ENCODE measurements at places on chromosomes 2 and 18.

DNA sequence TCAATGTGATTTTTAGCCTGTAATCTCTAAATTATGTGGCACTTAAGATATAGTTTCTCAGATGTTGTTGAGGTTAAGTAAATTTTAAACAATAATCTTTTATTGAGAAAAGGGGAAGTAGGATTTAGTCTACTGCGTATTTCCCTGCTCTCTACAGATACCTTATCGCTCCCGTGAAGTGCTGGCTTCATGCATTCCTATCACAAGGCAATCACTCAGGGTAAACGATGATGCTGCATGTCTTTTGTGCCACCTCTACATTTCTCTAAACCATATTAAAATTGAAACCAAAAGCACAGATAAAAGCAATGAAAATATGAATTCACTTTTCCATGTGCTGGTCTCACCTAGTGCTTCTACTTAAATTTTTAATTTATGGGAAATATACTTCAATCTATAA lies 14.4 kb upstream of the RPE start:
- no peak for DNase-seq

DNA sequence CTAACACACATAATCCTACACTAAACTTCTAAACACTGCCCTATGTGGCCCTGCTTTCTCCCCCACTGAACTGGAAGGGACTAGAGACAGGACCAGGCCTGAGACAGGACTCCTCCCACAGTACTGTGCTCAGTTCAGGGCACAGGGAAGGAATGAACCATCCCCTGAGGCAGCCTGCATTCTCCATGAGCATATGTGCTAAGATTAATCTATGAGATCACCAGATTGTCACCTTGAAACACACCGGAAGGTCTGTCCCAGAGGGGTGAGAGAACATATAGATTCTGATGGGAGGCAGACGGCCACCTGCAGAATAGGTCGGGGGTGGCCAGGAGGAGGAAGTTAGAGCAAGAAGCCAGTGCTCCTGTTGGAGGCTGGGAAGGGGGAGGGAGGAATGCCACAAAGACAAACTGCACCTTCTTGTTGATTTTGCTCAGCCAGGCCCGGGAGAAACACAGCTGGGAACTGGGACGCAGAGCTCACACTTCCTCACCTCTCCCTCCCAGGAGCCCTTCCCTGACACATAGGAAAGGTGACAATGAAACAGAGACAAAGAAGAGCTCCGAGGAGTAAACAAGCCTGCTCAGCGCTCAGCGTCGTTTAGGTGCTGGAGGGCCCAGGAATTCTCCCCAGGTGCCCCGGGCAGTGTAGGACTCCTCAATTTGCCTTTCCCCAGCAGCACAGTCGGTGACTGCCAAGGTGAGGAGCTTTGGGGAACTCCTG lies 52.1 kb downstream of the ZBTB7C start:
- no peak for DNase-seq

- DNase-seq: no peak
These were observed 17.8 kb upstream of the PMAIP1 start for GRCh38 chr18:59881728-59882656.

DNA sequence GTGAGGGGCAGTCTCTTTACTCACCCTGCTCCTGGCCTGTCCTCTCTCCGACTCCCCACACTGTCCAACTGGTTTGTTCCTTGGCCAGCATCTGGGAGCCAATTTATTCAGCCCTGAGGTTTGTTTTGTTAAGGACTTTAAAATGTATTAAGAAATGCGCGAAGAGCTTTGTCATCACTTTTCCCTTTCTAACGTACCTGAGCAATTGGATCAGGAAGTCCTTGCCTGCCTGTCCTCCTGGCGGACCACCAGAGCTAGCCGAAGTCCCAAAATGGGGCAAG lies 164.7 kb upstream of the MSH6 start:
- DNase-seq: no peak

DNA sequence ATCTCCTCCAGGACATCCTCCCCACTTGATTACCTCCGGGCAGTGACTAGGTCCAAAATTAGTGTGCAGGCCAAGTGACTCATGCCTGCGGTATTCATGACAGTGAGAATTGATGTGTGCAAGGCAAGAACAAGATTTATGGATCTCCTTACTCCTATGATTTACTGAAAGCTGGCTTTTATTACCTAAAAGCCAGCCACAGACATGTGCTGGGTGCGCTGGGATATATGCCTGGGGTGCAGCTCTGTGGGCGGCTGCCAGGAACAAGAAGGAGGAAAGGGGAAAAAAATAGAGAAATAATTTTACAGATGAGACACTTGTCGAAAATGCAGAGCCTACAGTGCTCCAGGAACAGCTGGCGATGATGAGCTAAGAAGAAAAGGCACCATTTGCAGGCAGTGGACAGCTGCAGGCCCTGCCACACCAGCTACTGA lies 359.3 kb downstream of the CMPK2 start:
- no peak for DNase-seq

DNA sequence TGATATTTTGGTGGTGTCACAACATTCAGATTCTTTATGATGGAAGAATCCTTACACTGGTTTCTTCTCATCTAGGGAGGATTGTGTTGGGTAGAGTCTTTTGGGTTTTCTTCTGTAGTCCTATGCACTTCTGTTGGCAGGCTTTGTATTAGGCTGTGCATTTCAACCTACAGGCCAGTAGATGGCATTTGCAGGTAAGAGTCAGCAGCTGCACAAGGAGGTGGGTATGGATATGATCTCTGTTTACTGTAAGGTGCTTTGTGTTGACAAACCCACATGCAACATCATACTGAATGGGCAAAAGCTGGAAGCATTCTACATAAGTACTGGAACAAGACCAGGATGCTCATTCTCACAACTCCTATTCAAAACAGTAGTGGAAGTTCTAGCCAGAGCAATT lies 656.8 kb downstream of the METTL4 start:
- no peak for DNase-seq

GRCh38 chr2:17311771-17312511 lies 206.3 kb downstream of the RAD51AP2 start:
- DNase-seq: no peak

DNA sequence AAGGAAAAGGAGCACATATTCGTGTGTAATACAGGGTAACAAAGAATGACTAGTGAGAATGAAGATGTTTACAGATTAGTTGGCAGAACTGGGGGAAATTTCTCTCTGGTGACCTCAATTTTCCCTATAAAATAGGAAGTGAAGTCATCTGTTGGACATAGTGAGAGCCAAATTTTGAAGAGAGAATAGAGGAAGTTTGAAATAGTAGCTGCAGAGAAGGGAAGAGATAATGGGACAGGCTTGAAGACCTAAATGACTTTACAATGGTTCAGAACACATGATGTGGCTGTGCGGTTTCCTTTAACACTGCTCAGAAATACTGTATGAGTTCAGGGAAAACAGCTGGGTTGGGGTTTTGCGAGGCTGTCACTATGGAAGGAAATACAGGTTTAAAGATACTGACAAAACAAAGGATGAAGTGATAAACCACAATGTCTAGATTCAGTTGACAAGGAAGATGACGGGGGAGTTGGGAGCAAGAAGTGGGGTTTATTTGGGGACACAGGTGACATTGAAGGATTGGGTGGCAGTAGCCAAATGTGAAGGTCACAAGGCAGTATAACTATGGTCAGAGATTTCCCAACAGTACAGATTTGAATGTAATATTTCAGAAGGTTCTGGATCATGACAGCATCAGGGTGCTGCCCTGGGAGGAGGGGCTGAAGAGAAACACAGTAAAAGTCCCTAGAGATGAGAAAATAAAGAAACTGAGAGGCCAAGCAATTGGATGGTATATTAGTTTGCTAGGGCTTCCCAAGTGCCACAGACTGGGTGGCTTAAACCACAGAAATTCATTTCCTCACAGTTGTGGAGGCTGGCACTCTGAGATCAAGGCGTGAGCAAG lies 82.6 kb upstream of the TANK start:
- no peak for DNase-seq

GRCh38 chr2:10028988-10029874 lies 14.1 kb upstream of the KLF11 start:
- no peak for DNase-seq

DNA sequence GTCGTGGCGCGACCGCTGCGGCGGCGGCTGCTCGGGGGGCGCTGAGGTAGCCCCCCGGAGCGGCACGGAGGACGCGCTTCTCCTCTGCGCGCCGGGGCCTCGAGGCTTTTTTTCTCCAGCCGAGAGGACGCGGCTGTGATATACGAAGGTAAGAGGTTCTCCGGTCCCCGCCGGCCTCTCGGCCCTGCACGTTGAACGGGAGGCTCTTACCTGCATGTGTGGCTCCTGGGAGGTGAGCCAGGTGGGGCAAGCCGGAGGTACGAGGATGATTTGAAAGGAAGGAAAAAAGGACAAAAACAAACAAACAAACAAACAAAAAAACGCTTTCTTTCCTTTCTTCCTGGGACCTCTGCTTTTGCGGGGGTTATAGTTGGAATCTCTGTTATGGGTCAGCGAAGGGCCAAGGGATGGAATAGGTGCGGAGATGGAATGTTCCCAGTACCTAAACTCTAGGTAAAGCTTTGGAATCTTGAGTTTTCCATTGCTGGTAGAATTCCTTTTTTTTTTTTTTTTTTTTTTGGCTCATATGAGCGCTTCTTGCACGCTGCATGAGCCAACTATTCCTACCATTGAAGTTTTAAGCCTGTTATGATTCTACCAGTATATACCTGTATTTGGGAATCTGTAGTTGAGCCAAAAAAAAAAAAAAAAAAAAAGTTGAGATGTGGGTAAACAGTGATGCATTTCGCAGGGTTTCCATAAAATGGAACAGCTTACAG lies 674 bp downstream of the PTPN4 start:
- DNase-seq: peak; percentile 18

- no peak for DNase-seq
These were observed 45.2 kb upstream of the ASB1 start for GRCh38 chr2:238381341-238382115.

- peak; percentile 77 for DNase-seq
These were observed 32.4 kb upstream of the YWHAQ start for GRCh38 chr2:9663008-9663879.

GRCh38 chr2:207505728-207506127 lies 24.0 kb upstream of the CREB1 start:
- DNase-seq: no peak

DNA sequence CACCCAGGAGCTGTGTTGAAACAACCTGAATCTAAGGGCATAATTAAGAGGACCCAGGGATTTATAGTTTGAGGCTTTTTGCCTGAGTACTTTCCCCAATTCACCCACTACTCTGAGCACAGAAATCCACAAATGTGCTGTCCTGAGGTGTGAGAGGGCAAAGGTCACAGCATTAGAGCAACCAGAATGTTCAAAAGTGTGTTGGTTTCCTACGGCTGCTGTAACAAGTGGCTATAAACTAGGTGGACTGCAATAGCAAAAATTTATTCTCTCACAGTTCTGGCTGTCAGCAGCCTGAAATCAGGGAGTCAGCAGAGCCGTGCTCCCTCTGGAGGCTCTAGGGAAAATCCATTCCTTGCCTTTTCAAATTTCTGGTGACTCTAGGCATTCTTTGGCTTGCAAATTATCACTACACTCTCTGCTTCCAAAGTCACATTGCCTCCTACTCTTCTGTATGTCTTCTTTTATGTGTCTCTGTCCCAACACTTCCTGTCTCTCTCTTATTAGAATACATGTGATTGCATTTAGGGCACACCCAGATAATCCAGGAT lies 91.4 kb upstream of the TACR1 start:
- DNase-seq: no peak

DNA sequence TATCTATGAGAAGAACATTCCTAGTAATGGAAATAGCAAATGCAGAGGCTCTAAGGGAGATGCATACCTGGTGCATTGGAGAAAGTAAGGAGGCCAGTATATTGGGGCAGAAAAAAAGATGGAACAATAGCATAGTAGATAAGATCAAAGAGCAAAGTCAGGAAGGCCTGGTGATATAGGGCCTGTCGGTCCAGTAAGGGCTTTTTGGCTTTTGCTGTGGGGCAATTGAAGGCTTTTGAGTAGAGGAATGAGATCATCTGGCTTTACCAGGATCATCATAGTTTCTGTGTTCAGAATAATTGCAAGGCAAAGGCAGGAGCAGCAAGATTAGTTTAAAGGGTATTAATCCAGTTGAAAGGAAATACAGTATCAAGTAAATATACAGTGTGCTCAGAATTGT lies 111.8 kb downstream of the EHBP1 start:
- DNase-seq: no peak

GRCh38 chr18:38487521-38487920 lies 921.9 kb upstream of the CELF4 start:
- DNase-seq: no peak

- peak; percentile 35 for DNase-seq
These were observed 181.7 kb downstream of the ANAPC1 start for GRCh38 chr2:111702119-111702803.

GRCh38 chr2:134009440-134009839 lies 244.4 kb upstream of the MGAT5 start:
- no peak for DNase-seq

- DNase-seq: no peak
These were observed 70.6 kb downstream of the MBP start for GRCh38 chr18:77061946-77062517.

DNA sequence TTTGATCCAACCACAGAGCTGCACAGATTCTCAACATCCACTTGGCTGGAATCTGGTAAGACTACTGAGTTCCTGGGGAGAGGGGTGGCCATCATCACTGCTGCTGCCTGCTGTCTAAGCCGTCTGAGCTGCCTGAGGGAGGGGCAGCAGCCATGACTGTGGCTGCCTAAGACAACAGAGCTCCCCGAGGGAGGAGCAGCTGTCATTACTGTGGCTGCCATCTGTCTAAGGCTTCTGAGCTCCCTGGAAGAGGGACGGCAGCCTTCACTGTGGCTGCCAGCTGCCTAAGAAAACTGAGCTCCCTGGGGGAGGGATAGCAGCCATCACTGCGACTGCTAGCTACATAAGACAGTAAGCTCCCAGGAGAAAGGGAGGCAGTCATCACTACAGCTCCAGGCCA lies 584.4 kb downstream of the NR4A2 start:
- peak; percentile 54 for DNase-seq

DNA sequence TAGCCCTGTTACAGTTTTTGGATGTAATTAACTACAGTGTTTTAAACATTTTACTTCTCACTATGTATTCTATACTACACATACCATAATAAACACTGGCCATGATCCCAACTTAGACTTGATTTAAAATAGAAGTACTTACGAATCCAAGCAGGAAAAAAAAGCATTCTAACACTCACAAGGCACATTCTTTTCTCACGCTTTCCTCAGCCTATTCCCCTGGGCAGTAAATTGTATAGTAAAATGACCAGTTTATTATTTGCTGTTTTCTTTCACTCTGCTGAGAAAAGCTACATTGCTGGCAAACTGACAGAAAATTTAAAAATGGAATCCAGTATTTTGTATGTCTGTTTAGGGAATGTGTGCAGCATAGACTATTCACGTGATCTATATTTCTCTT lies 2.8 kb upstream of the TANC1 start:
- no peak for DNase-seq

DNA sequence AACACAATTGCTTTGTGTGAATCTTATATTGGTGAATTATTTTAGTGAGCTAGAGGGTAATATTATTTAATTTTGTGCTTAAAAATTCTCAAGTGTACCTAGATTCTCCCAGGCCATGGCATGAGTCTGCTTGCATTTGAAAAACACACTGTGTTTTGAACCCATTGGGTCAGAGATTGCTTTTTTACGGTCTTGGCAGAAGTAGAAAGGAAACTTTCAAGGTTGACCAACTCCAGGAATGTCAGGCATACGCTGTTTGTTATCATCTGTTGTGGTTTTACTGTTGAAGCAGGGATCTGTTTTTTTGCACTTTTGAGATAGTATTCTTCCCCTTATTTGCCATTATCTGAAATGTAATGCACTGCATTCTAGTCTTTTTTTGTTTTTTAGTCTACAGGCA lies 377.4 kb downstream of the RPRM start:
- peak; percentile 7 for DNase-seq

Data from NCI-H1694 treated with DMSO at 0.1 percent for 48 hours (cell line).